ENCODE measurements at places on chromosomes 16 and 17.

DNA sequence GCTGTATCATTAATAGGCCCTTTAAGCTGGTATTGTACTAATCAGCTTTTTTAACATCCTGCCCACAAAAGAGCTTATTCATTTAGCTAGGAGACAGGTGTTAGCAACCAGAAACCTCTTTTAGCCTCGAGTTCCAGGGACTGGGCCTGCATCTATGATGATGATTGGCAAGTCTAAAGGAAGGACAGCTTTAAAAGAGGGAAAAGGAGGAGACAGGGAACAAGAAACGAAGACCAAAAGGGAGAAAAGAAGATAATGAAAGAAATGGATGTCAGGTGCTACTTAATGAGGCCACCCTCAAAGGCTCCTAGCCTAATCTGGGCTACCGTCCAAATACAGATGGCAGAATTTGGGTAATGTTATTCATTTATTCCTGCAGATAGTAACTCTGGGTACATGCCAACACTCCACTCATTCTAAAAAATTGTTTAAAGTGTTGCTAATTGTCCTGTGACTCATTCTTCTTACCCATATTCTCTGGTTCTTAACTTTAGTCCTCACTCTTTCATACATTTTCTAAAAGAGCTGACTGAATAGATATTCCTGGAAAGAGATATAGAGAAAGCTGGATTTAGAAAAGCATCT lies 18.7 kb upstream of the RFFL start:
- DNase-seq = no peak

DNA sequence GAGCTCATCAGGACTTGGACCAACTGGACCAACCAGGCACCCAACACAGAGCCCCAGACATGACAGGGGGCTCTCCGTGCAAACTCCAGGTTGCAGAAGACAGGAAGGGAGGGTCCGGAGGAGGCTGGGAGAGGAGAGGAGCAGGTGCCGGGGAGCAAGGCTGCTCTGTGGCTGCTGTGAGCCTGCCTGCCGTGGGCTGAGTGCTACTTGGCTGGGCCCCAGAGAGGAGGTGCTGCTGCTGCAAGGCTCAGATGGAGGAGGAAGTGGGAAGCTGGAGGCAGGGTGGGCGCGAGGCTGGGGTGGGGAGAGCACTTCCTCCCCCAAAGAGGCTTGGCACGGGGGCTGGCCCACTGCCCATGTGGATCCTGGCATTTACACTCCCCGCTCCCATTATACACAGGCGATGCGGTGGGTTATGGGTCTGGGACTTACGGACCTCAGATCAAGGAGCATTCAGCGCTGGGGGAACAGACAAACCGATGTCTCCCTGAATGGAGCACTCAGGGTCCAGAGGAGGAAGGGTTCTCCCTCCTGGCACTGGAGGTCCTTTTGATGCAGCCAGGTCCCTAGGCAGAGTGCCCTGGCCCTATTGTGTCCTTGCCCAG lies 15.9 kb downstream of the EPOP start:
- no peak for DNase-seq

GRCh38 chr16:69199382-69199781 lies 12.4 kb downstream of the SNTB2 start:
- DNase-seq = no peak

- DNase-seq = no peak
These were observed 63.8 kb downstream of the GSG1L start for GRCh38 chr16:27999687-28000086.

DNA sequence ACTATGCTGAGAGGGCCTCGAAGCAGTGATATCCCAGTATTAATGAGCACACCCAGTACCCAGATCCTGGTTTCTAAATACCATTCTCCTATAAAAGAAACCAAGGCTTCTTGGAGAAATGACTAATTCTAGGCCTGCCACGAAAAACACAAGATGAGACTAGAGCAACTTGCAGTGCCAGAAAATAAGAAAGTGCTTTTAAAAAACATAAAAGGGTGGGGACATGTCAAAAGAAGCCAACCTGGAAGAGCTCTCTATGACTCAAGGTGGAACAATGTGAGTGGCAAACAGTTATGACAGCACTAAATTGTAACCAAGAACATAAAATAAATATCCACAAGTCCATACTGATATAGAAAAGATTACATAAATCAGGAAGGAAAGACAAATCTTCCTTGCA lies 153.2 kb upstream of the KCNJ18 start:
- no peak for DNase-seq

DNA sequence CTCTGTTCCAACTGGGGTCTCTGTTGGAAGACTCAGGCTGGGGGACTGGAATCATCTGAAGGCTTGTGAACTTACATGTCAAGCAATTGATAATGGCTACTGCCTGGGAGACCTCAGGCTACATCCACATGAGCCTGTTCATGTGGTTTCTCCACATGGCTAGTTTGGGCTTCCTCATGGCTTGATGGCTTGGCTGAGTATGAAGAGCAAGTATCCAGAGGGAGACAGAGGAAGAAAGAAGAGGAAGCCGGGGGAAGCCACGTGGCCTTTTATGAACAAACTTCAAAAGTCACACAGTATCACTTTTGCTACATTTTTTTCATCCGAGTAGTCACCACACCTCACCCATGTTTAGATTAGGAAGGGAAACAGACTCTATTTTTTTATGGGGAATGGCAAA lies 158.9 kb downstream of the TRIM37 start:
- no peak for DNase-seq

DNA sequence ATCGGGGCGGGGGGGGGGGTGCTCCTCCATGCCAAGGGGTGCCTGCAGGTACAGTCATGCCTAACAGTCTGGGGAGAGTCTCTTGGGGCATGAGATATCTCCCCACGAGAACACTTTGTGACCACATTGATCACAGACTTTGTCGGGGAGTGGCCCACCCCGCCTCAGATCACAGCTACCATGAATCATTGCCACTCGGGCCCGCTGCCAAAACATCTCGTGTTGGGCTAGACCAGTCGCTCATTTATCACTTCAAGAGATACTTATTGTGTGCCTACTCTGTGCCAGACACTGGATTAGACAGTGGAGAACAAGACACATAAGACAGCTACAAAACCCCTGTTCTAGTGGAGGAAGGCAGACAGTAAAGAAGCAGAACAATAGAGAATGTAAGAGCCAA lies 72.6 kb downstream of the CLEC16A start:
- DNase-seq = no peak

GRCh38 chr16:56613706-56614105 lies 5.3 kb downstream of the MT2A start:
- no peak for DNase-seq

DNA sequence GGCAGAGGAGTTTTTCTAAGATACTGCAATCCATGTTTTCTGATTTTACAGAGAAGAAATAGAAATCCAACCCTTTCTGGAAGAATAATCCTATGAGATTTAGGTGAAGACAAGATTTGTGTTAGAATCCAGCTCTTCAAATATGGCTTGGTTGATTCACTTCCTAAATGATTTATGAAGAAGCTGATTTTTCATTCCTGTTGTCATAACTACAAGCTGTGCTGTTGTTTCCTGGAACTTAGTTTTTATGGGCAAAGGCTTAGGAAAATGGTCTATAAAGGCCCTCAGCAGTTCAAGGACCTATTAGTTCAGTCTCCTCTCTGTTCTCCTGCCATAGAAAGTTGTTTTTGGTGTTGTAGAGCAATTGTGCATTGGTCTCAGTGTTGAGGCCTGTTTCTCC lies 174.2 kb upstream of the FAM20A start:
- no peak for DNase-seq

GRCh38 chr16:88691129-88691813 lies 5.0 kb upstream of the SNAI3 start:
- no peak for DNase-seq

GRCh38 chr17:17119533-17119932 lies 77.3 kb downstream of the MPRIP start:
- DNase-seq = no peak

DNA sequence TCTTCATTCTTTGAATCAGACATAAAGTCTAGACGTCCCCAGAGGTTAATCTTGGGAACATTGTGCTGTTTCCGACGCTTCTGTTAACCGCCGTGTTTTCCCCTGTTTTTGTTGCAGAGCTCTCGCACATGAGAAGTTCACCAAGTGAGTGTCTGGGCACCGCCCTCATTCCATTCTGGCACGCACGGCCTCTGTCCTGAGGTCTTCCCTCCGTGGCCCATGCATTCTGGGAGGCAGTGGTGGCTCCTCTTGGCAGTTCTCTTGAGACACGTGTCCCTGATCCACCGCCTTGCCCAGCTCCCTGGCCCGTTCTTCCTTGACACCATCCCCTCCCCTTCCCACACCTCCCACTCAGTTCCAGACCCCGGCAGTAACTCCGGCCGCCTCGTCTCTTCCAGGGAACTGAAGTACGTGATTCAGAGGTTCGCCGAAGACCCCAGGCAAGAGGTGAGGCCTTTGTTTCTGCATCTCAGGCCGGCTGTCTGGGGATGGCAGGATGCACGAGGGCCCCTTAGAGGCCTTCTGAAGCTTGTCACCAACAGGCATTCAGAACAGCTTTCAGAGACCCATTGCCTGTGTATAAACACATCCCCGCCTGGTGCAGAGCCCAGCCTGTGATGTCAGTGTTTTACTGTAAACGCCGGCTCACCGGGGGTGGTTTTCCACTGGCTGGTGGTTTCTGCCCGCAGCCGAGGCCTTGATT lies 85.9 kb upstream of the PLCG2 start:
- no peak for DNase-seq

Data from cortex of kidney (tissue), 1 donor.